ENCODE measurements at places on chromosomes 6 and 20.

- no peak for DNase-seq
Observed at GRCh38 chr6:161038229-161039031, 46.9 kb downstream of the MAP3K4 start.

DNA sequence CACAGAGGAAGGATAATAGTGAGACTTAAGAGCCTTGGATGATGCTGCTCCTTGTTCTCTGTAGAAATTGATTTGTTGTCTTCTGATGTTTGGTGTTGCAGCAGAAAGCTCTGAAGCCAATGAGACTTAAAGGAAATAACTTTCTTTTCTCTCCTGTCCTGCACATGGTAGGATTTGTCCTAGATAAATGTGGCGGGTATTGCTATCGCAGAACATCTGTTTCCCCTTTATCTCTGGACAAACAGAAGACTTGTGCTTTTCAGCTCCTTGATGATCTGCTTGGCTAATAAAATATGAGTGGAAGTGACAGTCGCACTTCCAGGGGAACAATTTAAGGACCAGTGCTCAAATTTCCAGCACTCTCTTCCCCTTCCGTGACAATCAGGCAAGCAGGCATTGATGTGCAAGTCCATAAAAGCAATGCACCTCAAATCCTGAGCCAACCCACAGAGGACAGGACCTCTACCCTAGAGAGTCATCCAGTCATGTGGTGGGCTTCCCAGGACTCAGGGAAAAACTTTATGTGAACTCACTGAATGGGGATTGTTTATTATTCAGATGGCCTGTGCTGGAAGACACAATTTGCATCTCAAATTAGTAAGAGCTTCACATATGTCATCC lies 9.9 kb upstream of the NCR2 start:
- DNase-seq, result no peak

DNA sequence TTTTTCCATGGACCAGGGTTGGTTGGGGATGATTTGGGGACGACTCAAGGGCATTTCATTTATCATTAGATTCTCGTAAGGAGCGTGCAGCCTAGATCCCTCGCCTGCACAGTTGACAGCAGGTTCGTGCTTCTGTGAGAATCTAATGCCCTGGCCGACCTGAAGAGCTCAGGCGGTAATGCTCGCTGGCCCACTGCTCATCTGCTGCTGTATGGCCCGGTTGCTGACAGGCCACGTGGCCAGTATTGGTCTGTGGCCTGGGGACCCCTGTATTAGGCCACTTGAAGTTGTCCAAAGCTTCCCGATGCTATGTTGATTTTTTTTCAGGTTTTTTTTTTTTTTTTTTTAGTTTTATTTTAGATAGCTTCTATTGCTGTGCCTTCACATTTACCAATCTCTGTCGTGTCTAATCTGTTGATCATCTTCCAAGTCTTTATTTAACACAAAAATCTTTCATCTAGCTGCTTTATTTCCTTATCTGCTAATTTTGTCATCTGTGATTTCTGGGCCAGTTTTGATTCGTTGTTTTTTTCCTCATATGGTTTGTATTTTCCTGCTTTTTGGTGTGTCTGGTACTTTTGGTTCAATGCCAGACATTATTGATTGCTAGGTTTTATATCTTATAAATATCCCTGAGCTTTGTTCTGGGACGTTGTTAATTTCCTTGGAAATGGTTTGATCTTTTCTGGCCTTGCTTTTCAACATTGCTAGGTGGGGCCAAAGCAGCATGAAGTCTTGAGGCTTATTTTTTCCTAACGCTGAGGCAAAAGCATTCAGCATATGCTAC lies 41.1 kb downstream of the DYNLT1 start:
- DNase-seq, result no peak

GRCh38 chr20:63499338-63499969 lies 571 bp upstream of the EEF1A2 start:
- DNase-seq, result no peak
